ENCODE measurements at places on chromosomes 1 and 21.

GRCh38 chr1:175250027-175250426 lies 57.5 kb upstream of the KIAA0040 start:
- DNase-seq: no peak

DNA sequence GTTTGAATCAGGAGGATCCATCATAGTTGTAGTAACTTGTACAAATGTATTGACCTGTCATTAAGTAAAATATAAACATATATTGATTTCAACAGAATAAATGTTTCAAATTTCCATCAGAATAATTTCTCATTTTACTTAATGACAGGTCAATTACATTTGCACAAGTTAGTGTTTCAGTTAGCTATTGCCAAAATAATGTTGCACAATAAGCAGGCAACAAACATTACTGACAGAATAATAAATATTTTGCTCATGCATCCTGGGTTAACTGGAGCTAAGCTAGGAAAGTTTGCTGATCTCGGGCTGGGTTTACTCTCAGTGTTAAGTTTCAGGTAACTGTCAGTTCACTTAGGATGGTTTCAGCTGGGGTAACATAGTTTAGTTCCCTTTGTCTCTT lies 822.4 kb downstream of the KCNT2 start:
- no peak for DNase-seq

- no peak for DNase-seq
Observed at GRCh38 chr1:185668013-185668412, 66.2 kb upstream of the HMCN1 start.

GRCh38 chr1:36187800-36188593 lies 32.0 kb downstream of the MAP7D1 start:
- DNase-seq: peak; percentile 93

DNA sequence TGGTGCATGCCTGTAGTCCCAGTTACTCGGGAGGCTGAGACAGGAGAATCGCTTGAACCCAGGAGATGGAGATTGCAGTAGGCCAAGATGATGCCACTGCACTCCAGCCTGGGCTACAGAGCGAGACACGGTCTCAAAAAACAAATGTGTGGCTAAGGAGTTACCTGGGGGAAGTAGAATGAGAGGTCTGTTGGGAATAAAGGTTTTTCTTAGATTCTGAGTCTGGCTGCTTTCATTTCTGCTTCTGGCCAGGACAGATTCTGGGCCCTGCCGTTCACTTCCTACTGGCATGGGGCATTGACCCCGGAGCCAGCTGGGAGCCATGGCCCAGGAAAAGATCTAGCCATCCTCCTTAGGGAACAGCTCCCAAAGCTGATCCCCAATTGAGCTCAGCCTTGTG lies 420 bp upstream of the DCDC2B start:
- DNase-seq: no peak

GRCh38 chr1:24955161-24955560 lies 25.1 kb upstream of the RUNX3 start:
- DNase-seq: peak; percentile 73

GRCh38 chr21:45611939-45612664 lies 31.4 kb upstream of the PCBP3 start:
- DNase-seq: no peak

GRCh38 chr1:239985044-239985443 lies 106.6 kb upstream of the FMN2 start:
- no peak for DNase-seq

DNA sequence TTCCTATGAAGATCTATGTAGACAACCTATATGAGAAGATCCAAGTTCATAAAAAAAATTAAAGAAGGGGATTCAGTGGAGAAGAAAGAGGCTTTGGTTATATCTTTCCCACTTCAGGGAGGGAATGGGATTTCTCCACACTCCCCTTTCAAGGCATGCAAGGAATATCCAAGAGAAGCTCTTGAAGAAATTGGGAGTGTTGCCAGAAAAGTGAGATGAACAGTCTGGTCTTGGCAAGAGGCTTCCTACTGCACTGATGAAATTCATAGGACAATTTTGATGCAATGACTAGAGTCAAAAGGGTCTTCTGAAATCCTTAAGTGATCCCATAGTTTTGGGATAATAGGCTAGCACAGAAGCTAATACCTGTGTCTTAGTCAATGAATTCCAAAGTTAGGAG lies 153.0 kb downstream of the KCTD3 start:
- no peak for DNase-seq

GRCh38 chr1:52402860-52403240 lies 1.4 kb downstream of the ORC1 start:
- DNase-seq: no peak

DNA sequence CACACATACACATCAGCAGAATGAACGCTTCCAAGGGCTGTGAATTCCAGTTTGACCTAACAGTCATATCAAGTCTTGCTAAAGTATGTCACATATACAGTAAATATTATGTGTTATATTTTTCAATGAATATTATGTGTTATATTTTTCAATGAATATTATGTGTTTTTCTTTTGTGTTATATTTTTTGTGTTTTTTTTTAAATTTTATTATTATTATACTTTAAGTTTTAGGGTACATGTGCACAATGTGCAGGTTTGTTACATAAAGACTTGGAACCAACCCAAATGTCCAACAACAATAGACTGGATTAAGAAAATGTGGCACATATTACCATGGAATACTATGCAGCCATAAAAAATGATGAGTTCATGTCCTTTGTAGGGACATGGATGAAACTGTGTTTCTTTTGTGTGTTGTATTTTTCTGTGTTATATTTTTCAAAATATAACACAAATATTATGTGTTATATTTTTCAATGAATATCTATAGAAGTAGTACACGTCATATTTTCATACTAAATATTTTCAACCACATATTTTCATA lies 35.5 kb downstream of the TTC13 start:
- no peak for DNase-seq

DNA sequence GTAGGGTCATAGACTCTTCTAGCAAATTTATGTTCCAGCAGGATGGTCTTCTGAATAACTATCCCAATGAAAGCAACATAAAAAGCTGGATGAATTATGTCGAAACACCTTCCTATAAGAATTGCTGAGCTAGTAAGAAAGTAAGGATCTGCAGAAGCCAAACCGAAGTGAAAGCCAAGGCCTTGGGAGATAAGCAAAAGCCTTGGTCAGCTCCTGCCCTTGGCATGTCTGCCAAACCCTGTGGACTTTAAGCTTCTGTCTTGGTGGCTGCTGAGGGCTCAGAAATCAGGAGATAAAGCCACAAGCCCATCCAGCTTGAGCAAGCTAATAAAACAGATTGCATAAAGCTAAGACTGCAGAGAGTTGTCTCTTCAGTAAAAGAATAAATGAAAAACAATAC lies 81.2 kb upstream of the KCND3 start:
- no peak for DNase-seq
